SK-N-SH (cell line): ENCODE measurements at places on chromosomes 11 and 22.
A peak's percentile ranks its signal among the peaks of the same experiment; 100 is the strongest.

- DNase-seq, result no peak
Observed at GRCh38 chr22:22245935-22246525, 1.4 kb downstream of the VPREB1 start.

DNA sequence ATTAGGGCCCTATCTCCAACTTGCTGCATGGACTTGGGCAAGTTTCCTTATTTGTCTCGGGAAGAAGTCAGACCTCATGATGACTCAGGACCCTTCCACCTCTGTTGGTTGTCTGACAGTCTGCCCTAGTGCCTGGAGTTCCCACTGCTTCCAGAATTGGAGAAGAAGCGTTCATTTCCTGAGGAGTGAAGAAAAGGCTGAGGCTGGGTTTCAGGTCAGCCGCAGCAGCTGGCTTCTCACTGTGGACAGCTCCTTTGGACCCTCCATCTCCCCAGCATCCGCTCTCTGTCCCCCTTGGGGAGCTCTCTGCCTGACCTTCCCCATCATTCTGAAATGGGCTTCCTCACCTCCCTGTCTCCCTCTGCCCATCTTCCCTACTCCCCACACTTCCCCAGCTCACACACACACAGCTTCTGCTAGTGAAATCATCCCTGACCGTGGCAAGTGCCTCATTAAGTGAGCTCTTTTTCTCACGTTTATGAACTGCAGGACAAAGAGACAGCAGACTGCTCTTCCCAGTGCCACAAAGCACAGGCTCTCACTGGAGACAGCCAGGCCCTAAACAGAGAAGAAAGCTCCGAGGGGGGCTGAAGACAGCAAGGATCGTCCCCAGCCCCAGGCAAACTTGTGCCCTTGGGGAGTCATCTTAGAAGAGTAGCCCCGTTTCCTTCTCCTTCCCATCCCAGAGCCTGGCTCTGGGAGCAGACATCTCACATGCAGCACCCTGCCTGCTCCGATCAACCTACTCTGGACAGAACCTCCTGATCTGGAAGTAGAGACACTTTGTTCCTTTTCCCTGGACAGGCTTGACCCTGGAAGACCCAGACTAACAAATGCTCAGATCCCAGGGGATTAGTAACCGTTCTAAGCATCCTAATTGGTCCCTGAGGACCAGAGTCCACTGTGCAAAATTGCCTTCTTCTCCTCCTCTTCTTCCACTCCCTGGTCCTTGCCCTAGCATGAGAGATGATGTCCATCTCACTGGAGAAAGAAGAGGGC, 157.9 kb downstream of the FEZ1 start:
- DNase-seq, result no peak

DNA sequence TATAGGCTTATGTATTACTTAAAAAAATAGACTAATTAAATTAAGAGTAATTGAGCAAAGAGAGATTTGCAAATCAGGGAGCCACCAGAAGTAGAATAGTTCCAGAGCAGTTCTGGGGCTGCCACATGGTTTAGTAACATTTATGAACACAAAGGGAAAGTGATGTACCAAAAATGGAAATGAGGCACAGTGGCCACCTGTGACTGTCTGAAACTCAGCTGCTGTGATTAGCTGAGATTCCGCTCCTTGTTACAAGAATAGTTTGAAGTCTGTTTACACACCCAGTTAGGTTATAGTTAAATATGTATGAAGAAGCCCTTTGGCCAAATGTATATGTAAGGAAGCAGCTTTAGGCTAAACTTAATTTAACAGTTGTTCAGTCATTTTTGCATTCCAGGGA, 901.5 kb upstream of the CHORDC1 start:
- no peak for DNase-seq

GRCh38 chr22:24289114-24289513, 18.5 kb downstream of the SPECC1L start:
- DNase-seq, result no peak

DNA sequence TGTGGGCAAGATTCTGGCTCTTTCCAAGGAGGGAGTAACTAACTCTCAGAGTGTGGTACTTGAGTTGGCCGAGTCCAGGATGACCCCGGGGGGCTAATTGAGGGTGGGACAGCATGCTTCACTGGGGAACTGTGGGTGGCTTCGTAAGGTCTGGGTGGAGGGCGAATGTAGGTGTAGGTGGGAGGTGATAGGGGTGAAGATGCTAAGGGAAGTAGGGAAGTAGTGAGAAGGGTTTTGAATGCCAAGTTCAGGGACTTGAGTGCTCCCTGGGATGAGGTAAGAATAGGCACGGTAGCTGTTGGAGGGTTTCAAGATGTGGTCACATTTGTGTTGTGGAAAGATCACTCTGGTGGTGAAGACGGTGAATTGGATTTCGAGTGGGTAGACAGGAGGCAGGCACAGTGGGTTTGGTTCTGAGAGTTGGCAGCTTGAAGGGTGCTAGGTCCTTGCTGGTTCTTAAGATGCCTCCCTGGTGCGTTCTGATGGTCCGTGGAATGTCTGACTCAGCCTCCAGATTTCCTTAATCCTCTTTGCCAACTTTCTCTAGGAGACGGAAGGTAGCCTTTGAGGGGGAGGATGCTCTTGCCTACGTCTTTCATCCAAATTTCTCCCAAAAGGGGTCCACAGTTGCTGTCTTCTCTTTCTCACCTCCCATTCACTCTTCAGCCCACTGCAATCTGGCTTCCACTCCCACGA, 2.5 kb upstream of the DNAL4 start:
- DNase-seq, result no peak

- no peak for DNase-seq
Observed at GRCh38 chr11:21472261-21472660, 720.6 kb upstream of the ANO5 start.

DNA sequence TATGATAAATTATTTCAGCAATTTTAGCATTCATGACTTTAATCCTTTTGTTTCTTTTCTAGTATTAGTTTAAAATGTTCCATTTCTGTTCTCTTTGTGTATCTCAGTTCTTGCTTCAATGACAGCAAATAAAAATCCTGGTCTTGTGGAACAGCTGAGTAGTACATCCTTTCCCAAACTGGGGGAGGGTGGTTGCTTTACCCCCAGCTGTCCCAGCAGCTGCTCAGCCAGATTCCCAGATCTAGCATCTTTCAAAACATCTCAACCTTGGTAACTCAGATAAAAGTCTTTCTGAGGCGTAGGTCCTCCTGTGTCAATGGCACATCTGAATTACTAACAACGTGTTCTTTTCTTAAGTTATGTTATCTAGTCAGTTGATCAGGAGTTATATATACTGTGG, 72.2 kb upstream of the GRK2 start:
- no peak for DNase-seq

DNA sequence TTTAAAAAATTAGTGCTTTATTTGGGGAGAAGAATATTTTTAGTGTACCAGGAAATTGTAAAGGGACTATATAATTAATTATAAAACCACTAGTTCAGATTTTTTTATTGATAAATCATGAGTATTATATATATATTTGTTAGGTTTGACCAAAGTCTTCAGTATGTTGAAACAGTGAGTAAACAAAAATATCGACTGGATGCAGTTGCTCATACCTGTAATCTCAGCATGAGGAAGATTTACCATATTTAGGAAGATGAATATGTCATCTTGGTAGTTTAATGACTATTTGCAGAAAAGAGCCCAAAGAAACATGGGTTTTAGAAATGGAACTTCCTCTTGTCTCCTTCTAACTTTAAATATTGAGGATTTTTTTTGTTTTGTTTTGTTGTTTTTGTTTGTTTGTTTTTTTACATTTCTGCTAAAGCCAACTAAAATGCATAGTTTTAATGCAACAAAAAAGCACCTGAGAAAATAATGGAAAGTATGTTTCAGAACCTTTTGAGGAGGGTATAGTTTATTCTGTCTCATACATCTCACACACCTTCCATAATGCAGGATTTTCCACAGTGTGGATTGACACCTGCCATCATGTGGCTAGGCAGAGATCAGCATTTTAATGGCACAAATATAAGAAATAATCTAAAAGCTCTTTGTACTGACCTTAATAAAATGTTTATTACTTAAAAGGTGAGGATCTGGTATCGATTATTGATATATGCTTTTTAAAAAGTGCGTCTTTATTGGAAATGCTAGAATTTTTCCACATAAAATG, 114.3 kb downstream of the ARHGAP42 start:
- DNase-seq, result no peak

DNA sequence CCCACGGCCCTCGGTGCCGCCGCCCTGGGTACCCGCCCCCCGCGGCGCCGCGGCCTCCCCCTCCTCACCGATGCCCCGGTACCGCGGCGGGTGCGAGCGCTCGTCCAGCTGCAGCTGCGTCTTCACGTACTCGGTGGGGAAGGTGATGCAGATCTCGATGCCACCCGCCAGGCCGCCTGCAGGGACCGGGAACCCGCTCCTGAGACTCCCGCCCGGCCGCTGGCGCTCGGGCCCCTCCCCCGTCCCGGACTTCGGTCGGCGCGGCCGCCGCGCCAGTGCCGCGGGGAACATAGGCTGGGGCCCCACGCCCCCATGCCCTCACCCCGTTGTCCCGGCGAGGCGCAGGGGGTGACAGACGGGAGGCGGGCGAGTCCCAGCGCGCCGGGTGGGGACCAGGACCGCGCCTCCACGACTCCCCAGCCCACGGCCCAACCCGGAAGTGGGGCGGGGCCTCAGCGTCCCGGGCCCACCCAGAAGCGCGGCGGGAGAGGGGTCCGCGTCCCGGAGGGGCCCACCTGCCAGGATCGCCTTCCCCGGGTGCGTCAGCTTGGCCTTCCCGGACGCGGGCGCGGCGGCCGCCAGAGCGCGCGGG, 375 bp downstream of the SLC25A1 start:
- peak; percentile 85 for DNase-seq

- DNase-seq, result peak; percentile 85
Observed at GRCh38 chr11:50298182-50298988, 265.7 kb downstream of the OR4C45 start.

DNA sequence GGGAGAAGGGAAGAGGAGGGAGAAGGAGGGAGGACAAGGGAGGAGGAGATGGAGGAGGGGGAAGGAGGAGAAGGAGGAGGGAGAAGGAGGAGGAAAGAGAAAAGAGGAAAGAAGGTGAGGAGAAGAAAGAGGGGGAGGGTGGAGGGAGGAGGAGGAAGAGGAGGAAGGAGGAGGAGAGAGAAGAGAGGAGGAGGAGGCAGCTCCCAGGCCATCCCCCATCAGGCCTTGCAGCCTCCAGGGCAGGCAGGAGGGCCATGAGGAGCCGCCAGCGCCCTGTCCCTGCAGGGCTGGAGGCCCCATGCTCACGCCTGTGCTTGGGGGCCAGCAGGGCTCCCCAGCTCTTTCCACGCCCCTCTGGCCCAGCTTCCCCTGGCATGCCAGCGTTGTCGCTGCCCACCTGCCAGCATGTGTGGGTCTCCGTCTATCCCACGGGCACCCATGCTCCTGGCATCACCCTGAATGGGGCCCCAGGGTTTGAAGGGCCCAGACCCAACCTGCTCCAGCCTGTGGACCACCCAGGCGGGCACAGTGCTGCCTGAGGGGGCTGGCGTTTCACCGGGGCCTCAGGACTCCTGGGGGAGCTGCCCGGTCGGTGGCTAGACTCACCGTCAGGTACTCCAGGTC, 5.2 kb downstream of the TSPAN32 start:
- peak; percentile 33 for DNase-seq

- no peak for DNase-seq
Observed at GRCh38 chr11:59807047-59807610, 3.4 kb downstream of the MRPL16 start.

- peak; percentile 85 for DNase-seq
Observed at GRCh38 chr11:69905611-69906452, 86.6 kb upstream of the FGF3 start.

GRCh38 chr11:129804012-129804411, 11.6 kb upstream of the TMEM45B start:
- no peak for DNase-seq

GRCh38 chr11:30462421-30462820, 123.7 kb downstream of the MPPED2 start:
- no peak for DNase-seq

DNA sequence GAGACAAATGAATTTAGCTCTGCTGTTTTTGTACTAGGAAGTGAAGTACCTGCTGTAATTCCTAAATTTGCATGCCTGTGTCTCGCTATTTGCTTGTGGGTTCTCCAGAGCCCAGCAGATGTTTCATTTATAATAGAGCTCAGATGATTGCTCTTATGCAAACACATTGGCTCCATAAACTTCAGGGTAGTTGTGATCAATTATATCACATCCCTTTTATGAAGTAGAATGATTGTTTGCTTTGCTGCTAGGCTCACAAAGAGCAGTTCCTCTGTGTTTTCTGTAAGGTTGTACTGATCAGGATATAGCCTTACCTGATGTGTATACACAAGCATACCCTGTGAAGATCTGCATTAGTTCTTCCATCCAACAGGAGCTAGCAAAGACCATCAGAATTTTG, 64.1 kb downstream of the C11orf87 start:
- no peak for DNase-seq

- DNase-seq, result no peak
Observed at GRCh38 chr11:65115361-65116082, 2.0 kb downstream of the ZNHIT2 start.

- no peak for DNase-seq
Observed at GRCh38 chr11:48002561-48002960, 22.2 kb downstream of the PTPRJ start.

GRCh38 chr22:18012531-18012930, 11.8 kb downstream of the MICAL3 start:
- no peak for DNase-seq

GRCh38 chr11:83819931-83820549, 533.9 kb upstream of the CCDC90B start:
- peak; percentile 29 for DNase-seq

- no peak for DNase-seq
Observed at GRCh38 chr11:4049006-4049405, 45.6 kb upstream of the RRM1 start.
